ENCODE measurements at places on chromosomes 4 and X. TPM values are rescaled to one million over a fixed set of nuclear protein-coding genes. Genes with fewer than 3 reads are reported as not detected.

DNA sequence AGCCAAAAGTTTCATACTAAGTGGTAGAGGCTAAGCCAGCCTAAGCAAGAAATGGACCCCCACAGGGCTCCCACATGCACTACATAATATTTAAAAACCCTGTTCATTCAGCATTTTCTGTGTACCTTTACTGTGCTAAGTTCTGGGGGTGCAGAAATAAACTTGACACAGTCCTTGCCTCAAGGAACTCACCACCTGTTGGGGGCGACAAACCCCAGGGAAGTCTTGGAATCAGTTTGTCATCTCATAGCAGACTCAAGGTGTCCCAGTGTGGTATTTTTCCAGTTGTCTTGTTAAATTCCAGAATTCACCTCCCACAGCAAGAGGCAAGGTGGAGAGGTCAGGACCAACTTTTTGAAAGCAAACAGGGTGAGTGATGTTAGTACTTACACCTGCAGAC is 43.1 kb downstream of the ATG4A start:
- no peak for DNase-seq

GRCh38 chrX:110853610-110854009 is 58.0 kb upstream of the CHRDL1 start:
- DNase-seq, result peak; percentile 3

GRCh38 chr4:23991444-23991843 is 101.6 kb upstream of the PPARGC1A start:
- DNase-seq, result no peak

The HPGD gene
- not detected for total RNA-seq

DNA sequence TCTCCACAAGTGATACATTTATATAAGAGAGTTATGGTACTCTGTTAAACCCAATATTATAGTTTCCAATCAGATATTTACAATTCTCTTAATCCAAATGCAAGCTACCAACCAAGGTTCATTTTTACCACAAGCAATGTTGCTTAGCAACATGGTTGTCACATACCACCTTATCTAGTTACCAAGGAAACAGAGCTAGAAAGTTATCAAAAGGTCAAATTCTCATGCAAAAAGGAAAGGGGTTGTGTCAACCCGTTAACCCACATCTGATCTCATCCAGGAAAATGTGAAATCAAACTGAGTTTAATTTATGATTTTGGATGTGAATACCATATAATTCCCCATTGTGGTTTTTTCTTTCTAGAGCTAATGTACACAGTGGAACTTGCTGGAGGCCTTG is 274.1 kb upstream of the MAGEB2 start:
- peak; percentile 24 for DNase-seq

- DNase-seq, result no peak
Observed at GRCh38 chr4:57195622-57196021, 85.4 kb upstream of the IGFBP7 start.

- no peak for DNase-seq
Observed at GRCh38 chr4:145485120-145485519, 3.5 kb downstream of the SMAD1 start.

The ADH1C gene
- total RNA-seq, result not detected

The FHIP1A gene
- 0.60 TPM for total RNA-seq

DNA sequence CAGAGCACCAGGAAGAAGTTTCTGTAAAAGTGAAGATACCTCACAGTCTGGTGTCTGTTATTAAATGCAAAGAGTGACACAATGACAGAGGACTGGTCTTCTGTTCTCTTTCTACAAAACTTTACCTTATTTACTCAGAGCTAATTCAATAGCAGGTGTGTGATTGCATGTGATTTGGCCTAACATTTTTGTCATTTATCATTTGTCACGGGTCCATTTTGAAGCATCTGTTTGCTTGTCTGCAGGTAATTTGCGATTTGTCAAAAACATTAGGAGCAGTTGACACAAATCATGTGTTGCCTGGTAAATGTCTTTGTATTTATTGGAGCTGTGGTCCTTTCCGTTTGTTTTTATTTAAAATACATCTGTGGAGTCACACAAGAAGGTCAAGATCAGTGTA is 1232.4 kb downstream of the STIM2 start:
- no peak for DNase-seq

DNA sequence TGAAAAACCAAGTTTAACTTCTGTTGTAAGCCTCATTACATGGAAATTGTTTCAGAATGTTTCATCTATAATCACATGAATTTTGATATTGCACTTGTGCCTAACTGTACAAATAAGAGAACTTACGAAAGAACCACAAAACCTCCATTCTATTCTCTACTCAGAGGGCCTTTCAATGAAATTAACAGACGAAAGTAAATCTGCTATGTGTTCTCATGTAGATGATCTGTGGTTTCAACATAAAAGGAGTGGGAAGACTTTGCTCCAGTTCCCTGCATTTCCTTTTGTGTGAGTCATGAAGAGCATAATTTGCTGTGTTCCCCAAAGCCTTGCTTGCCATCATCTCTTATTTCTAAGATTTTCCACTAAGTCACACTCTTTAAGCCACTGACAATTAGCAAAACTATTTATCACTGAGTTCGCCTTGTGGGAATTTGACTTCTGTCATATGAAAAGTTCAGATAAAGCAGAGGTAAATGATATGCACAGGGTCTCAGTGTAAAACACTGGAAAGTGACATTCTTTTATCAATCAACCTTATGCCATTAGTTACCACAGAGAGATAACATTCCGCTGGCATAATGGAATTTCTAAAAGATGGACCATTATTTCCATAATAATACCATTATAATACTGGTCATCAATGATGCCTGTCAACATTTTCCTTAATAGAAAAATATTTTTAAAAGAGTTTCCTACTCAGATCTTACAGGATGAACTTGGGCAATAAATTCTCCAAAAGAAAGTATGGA is 329.8 kb downstream of the NR3C2 start:
- DNase-seq, result peak; percentile 46

GRCh38 chr4:170818786-170819185 is 729.0 kb upstream of the AADAT start:
- no peak for DNase-seq

The ARR3 gene
- not detected for total RNA-seq

The GPRASP2 gene
- 10.9 TPM for total RNA-seq

DNA sequence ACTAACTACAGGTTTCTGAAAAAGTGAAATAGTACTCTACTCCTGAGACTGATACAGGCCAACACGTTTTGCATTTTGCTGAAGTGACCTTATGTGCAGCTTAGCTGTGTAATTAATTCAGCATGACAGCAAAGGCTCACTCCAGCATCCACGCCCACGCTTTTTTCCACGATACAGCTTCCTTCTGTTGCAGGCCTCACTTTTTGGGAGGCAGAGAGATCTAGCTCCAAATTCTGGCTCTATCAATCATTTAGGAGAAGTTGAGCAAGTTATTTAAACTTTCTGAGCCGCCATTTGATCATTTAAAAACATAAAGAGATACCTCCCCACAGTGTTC is 160.3 kb downstream of the AFAP1 start:
- DNase-seq, result no peak

The GLRB gene
- 9.6 TPM for total RNA-seq

- no peak for DNase-seq
Observed at GRCh38 chr4:98318521-98318920, 57.3 kb downstream of the RAP1GDS1 start.

The GRIA2 gene
- under 0.01 TPM for total RNA-seq

- peak; percentile 31 for DNase-seq
Observed at GRCh38 chr4:168562041-168562571, 65.3 kb downstream of the PALLD start.

The MAPK10 gene
- total RNA-seq, result under 0.01 TPM

The TRO gene
- 1.1 TPM for total RNA-seq

GRCh38 chrX:40003071-40003427 is 94.7 kb downstream of the BCOR start:
- no peak for DNase-seq

DNA sequence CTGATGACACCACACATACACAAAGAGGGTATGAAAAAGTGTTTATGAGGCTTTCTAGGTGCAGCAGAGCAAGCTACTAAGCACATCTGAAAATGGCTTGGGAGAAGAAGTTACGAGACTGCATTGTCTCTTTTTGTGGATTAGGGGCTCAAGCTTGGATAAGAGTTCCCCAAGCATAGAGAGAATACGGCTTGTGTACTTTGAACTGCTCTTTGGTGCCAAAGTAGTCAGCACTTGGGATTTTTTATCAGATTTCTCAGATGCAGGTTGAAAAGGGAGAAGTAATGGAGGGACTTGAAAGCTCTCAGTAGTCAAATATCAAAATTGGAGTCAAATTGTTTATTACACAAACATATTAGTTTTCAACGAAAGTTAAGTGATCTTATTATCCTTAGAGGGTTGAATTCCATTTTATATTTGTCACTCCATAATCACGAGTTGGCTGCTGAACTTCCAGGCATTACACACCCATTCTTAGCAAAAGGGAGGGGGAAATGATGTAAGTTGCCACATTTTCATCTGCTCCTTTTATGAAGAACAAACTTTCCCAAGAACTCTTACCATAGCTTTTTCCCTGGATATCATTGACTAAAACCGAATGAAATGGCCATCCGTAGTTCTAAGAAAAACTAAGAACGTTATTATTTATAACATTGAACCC is 1904.9 kb downstream of the PCDH7 start:
- DNase-seq, result no peak

DNA sequence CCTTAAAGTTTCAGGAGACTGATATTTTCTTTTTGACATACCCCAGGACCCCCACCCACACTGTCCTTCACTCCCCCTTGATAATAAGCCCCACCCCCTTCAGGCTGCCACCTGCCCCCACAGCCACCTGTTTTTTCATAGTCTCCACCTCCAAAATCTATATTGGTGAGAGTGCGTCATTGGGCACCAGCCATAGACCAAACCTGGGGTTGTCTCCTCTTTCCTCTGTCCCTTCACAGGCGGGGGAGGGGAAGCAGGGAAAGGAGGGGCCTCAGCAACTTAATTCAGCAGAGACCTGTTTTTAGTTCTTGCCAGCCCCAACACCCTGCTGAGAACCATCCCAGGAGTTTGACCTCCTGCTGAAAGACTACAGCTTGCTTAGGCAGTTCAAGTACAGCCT is 1.1 kb downstream of the ARHGAP36 start:
- DNase-seq, result no peak

GRCh38 chrX:108049649-108050048 is 4.8 kb downstream of the VSIG1 start:
- no peak for DNase-seq

The ESX1 gene
- not detected for total RNA-seq

- DNase-seq, result no peak
Observed at GRCh38 chr4:168573870-168574269, 77.0 kb downstream of the PALLD start.

GRCh38 chr4:142142366-142143054 is 506.1 kb downstream of the IL15 start:
- no peak for DNase-seq

DNA sequence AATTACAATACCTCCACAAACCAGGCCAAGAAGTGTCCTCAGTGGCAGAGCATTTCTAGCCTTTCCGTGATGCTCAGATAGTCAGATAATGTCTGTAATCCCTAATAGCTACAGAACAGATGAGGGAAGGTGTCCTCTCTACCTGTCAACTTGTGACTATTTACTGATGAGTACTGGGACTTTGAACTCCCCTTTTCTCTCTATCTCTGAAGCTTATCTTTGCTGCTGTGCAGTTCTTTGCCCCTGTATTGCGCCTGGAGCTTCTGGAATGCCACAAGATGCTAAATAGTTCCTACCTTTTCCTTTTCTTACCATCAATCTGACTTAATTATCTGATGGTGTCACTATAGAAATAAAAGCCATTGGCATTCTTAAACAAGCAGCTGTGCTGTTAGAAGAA is 30.5 kb downstream of the FGF2 start:
- no peak for DNase-seq

- DNase-seq, result peak; percentile 88
Observed at GRCh38 chr4:124334119-124334518, 378.4 kb downstream of the ANKRD50 start.

Measured in lung microvascular endothelial cell (primary cell).